ENCODE measurements at places on chromosomes 4 and X. TPM values are rescaled to one million over a fixed set of nuclear protein-coding genes. Genes with fewer than 3 reads are reported as not detected.
A peak's percentile ranks its signal among the peaks of the same experiment; 100 is the strongest.

DNA sequence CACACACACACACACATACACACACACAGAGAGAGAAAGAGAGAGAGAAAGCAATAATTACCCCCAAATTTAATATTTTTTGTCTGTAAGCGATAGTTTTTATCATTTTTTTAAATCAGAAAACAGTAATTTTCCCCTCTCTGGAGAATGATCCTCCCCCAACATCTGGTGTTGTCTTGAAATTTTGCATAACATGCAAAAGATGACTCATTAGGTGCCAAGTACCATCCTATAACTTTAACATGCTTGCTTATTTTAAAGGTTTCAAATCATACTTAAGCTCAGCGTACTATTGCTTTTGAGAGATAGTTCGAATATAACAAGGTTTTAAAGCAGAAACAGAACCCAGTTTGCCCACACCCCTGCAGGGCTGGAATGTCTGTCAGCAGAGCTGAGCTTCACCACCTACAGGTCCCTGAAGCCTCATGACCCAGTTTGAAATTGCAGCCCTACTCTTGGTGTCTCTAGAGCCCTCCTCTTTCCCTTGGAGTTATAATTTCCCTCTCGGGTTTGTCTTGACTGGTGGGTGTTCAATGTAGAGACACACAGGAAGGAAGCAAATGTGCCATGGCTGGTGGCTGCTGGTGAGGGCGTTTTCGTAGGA, 175.0 kb upstream of the HS3ST1 start:
- H3K4me1 ChIP-seq: no peaks in the 10 kb centered on the region
- H3K27ac ChIP-seq: no peak overlapping the region
- H3K27me3 ChIP-seq: no peaks in the 10 kb centered on the region
- no peak overlapping the region for H3K4me3 ChIP-seq

GRCh38 chr4:109229028-109229427, 73.4 kb downstream of the COL25A1 start:
- no peak overlapping the region for H3K4me3 ChIP-seq
- DNase-seq: no peak
- H3K27me3 ChIP-seq: no peaks in the 10 kb centered on the region
- H3K4me1 ChIP-seq: no peaks in the 10 kb centered on the region

DNA sequence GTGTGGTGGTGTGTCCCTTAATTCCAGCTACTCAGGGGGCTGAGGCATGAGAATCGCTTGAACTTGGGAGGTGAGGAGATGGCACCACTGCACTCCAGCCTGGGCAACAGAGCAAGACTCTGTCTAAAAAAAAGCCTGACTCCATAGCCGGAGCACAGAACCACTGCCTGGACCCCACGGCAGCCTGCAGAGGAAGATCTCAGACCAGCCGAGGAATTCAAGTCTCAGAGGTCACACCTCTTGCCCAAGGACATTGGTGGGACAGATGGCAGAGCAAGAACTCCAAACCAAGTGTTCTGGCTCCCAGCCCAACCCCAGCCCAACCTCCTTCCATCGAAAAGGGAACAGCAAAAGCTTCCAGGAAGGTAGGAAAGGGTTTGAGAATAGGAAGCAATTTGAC, 70.8 kb downstream of the SMIM20 start:
- H3K27ac ChIP-seq: no peak overlapping the region
- H3K4me1 ChIP-seq: no peaks in the 10 kb centered on the region
- no peaks in the 10 kb centered on the region for H3K36me3 ChIP-seq
- no peak for DNase-seq
- no peaks in the 10 kb centered on the region for H3K27me3 ChIP-seq

DNA sequence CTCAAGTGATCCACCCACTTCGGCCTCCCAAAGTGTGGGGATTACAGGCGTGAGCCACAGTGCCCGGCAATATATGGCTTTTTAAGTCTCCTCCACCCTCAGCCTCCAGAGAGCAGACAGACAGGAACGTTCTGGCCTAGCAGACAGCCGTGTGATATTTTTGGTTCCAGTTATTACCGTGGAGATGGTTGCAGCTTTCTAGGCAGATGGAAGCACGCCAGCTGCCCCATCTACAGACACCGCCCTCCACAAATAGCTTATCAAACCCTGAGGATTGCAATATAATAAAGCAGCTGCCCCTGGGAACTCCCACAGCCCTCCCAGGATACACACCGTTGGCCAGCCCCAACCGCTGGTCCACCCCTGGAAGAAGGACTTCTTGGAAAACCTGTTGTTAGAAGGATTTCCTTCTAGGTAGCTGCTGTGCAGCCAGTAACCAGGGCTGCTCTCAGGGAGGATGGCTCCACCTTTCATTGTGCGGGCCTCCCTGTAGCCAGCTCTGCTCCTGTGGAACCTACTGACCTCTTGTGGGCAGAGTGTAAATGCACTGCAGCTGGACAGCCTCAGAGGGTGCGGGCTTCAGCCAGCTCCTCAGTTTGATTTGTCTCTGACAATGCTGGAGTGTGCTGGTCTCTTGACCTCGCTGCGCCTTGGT, 44.0 kb downstream of the SLC25A5 start:
- H3K36me3 ChIP-seq: no peaks in the 10 kb centered on the region
- no peaks in the 10 kb centered on the region for H3K4me1 ChIP-seq
- no peaks in the 10 kb centered on the region for H3K27me3 ChIP-seq
- DNase-seq: peak; percentile 78
- no peak overlapping the region for H3K4me3 ChIP-seq
- H3K27ac ChIP-seq: no peak overlapping the region

GRCh38 chr4:97978791-97979488, 164.3 kb downstream of the STPG2 start:
- no peaks in the 10 kb centered on the region for H3K4me1 ChIP-seq
- no peak overlapping the region for H3K27ac ChIP-seq
- H3K4me3 ChIP-seq: no peak overlapping the region
- no peaks in the 10 kb centered on the region for H3K36me3 ChIP-seq
- no peaks in the 10 kb centered on the region for H3K27me3 ChIP-seq
- no peak for DNase-seq

GRCh38 chr4:963276-964225, 9.8 kb downstream of the DGKQ start:
- no peak overlapping the region for H3K4me3 ChIP-seq
- H3K36me3 ChIP-seq: no peaks in the 10 kb centered on the region
- no peak overlapping the region for H3K27ac ChIP-seq
- H3K27me3 ChIP-seq: no peaks in the 10 kb centered on the region
- no peaks in the 10 kb centered on the region for H3K4me1 ChIP-seq
- peak; percentile 48 for DNase-seq

- no peak overlapping the region for H3K4me3 ChIP-seq
- no peaks in the 10 kb centered on the region for H3K27me3 ChIP-seq
- no peak for DNase-seq
- no peaks in the 10 kb centered on the region for H3K4me1 ChIP-seq
- no peak overlapping the region for H3K27ac ChIP-seq
- no peaks in the 10 kb centered on the region for H3K36me3 ChIP-seq
Measured at GRCh38 chr4:17964576-17964975, 57.0 kb downstream of the LCORL start.

- no peak overlapping the region for H3K4me3 ChIP-seq
- no peaks in the 10 kb centered on the region for H3K4me1 ChIP-seq
- no peaks in the 10 kb centered on the region for H3K36me3 ChIP-seq
- DNase-seq: no peak
- no peak overlapping the region for H3K27ac ChIP-seq
- no peaks in the 10 kb centered on the region for H3K27me3 ChIP-seq
Measured at GRCh38 chr4:147328756-147329446, 152.0 kb upstream of the EDNRA start.

- no peak overlapping the region for H3K4me3 ChIP-seq
- no peaks in the 10 kb centered on the region for H3K4me1 ChIP-seq
- H3K27me3 ChIP-seq: no peaks in the 10 kb centered on the region
- no peak for DNase-seq
- H3K36me3 ChIP-seq: no peaks in the 10 kb centered on the region
Measured at GRCh38 chr4:147368948-147369347, 111.9 kb upstream of the EDNRA start.

DNA sequence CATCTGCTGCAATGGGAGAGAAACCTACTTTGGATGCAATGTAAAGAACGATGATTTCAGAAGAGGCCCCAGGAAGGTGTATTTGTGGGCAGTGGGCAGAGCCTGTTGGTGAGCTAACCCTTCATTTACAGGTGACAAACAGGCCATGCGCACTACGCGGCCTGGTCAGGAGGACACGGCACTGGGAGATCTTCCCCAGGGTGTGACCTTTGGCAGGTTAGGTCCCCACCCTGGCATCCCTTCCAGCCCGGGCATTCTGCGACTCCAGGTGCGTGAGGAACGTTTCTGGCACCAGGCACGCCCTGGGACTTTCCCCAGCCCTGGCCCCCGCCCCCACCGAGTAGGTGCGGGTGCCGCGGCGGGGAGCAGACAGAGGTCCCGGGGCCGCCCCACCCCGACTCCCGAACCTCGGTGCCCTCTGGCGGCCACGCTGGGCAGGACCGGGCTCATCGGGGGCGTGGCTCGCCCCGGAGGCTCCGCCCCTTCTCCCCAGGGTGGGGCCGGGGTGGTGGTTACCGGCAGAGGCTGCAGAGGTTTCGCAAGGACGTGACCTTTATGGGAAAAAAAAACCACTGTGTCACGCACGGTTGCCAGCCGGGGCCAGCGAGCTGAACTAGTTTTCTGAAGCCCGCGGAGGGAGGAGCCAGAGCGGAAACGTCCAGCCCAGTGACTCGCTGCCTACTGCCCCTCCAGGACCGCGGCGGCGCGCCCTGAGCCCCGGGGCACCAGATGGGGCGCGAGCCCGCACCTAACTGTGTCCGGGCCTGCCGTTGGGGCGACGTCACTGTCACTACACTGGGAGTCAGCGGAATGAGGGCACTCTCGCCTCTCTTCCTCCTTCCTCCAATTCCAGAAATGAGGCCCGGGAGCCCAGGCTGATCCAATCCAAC, 5.0 kb upstream of the NYX start:
- no peaks in the 10 kb centered on the region for H3K4me1 ChIP-seq
- no peaks in the 10 kb centered on the region for H3K27me3 ChIP-seq
- H3K27ac ChIP-seq: no peak overlapping the region
- H3K4me3 ChIP-seq: no peak overlapping the region
- peak; percentile 92 for DNase-seq

- H3K27ac ChIP-seq: no peak overlapping the region
- DNase-seq: no peak
- H3K4me1 ChIP-seq: no peaks in the 10 kb centered on the region
- H3K27me3 ChIP-seq: no peaks in the 10 kb centered on the region
- H3K4me3 ChIP-seq: no peak overlapping the region
- H3K36me3 ChIP-seq: no peaks in the 10 kb centered on the region
Measured at GRCh38 chr4:7979652-7979968, 39.9 kb upstream of the AFAP1 start.

DNA sequence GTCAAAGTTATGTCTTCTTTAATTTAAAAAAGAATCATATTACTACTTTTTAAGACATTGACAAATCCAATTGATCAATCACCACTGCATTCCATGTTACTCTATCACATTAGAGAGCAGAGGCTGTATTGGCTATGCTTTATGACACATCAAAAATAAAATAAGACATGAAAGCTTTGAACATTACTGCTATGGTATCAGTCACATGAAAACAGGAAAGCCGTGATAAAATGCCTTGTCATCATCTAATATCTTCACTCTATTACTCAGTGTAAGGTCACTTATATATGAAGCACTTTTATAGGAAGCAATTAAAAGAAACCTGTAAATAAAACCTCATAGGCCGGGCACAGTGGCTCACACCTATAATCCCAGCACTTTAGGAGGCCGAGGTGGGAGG, 27.7 kb upstream of the CEP135 start:
- no peak overlapping the region for H3K27ac ChIP-seq
- no peaks in the 10 kb centered on the region for H3K36me3 ChIP-seq
- no peak overlapping the region for H3K4me3 ChIP-seq
- H3K27me3 ChIP-seq: no peaks in the 10 kb centered on the region
- H3K4me1 ChIP-seq: no peaks in the 10 kb centered on the region

- H3K27me3 ChIP-seq: no peaks in the 10 kb centered on the region
- no peak within 1 kb of the TSS for H3K27ac ChIP-seq
- no peaks in the 10 kb centered on the region for H3K4me1 ChIP-seq
- H3K36me3 ChIP-seq: no peaks in the 10 kb centered on the region
- peak; percentile 90 for DNase-seq
Measured at GRCh38 chrX:51496501-51497291, at the start of gene NUDT11. NUDT11 (minus strand) TSS chrX:51496592; CDS start chrX:51496444, 148 bp downstream.

DNA sequence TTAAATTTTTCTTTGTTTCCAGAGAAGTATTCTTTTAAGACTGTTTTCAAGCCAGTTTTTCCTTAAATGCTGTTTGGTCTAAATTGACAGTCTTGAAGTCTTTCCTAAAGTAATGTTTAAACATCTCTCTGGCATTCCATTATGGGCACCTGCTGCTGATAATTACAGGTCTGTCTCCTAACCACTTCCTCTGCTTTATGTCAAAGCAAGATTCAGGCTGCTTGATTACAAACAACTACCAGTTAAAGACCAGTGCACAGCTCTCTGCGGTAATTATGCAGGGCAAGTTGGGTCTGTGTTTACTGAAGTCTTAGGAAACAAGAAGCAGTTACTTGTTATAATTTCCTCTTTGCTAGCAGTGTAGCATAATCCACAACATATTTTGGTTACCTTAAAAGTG, 17.6 kb downstream of the UNC5C start:
- H3K36me3 ChIP-seq: no peaks in the 10 kb centered on the region
- H3K27ac ChIP-seq: no peak overlapping the region
- no peaks in the 10 kb centered on the region for H3K27me3 ChIP-seq
- peaks cover 3% of the 10 kb centered on the region for H3K4me1 ChIP-seq

DNA sequence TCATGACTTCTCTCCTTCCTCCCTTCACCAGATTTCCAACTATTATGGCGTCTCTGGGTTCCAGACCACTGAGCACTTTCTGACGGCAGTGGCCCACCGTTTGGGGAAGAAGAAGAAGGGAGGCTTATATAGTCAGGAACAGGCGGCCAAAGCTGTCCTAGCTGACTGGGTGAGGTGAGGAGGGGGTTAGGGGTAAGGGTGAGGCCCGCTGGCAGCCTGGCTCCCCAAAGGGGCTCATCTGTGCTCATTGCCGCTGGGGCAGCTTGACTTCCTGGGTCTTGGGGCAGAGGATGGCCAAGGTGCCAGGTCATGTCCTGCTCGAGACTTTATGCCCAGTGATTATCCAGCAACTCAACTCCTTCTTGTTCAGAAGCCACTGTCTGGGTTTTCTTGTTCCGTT, 21.8 kb downstream of the GNL3L start:
- H3K4me1 ChIP-seq: no peaks in the 10 kb centered on the region
- no peak overlapping the region for H3K27ac ChIP-seq
- DNase-seq: no peak
- no peak overlapping the region for H3K4me3 ChIP-seq
- no peaks in the 10 kb centered on the region for H3K27me3 ChIP-seq
- H3K36me3 ChIP-seq: peaks cover 18% of the 10 kb centered on the region

GRCh38 chr4:180103794-180104193, 2139.4 kb upstream of the TENM3 start:
- H3K36me3 ChIP-seq: no peaks in the 10 kb centered on the region
- H3K27ac ChIP-seq: no peak overlapping the region
- no peak for DNase-seq
- no peak overlapping the region for H3K4me3 ChIP-seq
- no peaks in the 10 kb centered on the region for H3K27me3 ChIP-seq

GRCh38 chr4:40168070-40168469, 28.8 kb upstream of the RHOH start:
- no peak overlapping the region for H3K4me3 ChIP-seq
- no peaks in the 10 kb centered on the region for H3K36me3 ChIP-seq
- no peaks in the 10 kb centered on the region for H3K4me1 ChIP-seq
- H3K27ac ChIP-seq: no peak overlapping the region
- no peak for DNase-seq

Gene NAP1L3
- total RNA-seq: 12.9 TPM

Gene CTAG2
- total RNA-seq: not detected

Gene UGT8
- total RNA-seq: 1.1 TPM

Gene SPARCL1
- 1,668 TPM for total RNA-seq

Gene NELFA
- total RNA-seq: 27.4 TPM

Gene TACR3
- not detected for total RNA-seq

Gene CC2D2A
- 26.4 TPM for total RNA-seq

Gene SUPT20HL2
- not detected for total RNA-seq

Gene GALNTL6
- total RNA-seq: 0.39 TPM

Gene GAGE12E
- total RNA-seq: not detected

Data from aorta (tissue), 5 donors.